H54 (cell line): ENCODE measurements at places on chromosomes 6 and 20.

- no peak for DNase-seq
Observed at GRCh38 chr6:43203718-43204095, 21.7 kb downstream of the CUL9 start.

- DNase-seq, result no peak
Observed at GRCh38 chr20:58188527-58188926, 39.9 kb downstream of the ANKRD60 start.

DNA sequence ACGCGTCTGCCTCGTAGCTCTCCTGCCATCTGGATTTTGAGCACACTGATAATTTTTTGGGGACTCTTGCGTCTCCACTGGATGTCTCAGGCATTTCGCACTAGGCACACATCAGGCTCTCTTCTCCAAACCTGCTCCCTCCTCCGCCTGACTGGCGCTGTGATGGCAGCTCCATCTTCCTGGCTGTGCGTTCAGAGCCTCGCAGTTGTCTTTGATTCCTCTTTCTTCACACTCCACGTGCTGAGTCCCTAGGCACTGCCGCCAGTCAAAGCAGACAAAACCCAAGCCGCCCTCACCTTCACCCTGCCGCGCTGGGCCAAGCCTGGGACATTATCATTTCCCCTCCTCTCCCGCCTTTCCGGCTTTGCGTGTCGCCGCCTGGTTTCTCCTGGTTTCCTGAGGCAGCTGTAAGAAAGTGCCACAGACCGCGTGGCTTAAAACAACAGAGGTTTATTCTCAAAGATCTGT, 778 bp downstream of the PSMG4 start:
- DNase-seq, result peak; percentile 61

DNA sequence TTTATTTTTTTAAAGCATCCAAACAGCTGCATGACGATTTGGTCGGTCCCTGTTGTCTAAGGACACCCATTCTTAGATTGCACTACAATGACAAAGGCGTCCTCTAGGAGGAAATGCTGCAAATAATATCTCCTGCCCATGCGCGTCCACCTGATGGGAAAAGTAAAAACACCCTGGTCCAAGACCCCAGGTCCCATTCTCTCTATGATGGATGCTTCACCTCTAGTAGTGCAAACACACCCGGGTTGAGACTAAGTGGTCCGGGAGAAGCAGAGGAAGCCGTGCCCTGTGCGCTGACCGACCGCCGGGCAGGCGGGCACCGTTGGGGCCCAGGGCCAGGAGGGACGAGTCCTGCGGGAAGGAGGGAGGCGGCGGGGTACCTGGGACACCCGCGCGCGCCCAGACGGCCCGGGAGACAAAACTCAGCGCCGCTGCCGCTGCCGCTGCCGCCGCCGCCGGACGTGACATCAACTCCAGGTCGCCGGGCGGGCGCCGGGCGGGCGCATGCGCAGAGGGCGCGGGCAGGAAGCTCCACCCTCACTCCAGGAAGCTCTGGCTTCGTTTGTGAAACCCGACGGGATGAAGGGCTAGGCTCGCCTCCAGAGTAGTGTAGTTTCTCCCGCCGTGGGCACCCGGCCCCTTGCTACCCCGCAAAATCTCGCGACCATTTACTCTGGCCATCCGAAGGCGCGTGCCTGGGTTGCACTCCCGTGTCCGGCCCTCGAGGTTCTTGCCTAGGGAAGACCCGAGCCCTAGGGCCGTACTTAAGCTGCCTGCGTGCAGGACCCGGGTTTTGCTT, at the start of gene TBC1D7:
Gene TBC1D7, minus strand, starts transcription at position 462 of the 799 bp plus-strand sequence. CDS start 1,639 bp downstream, outside the sequence.
- peak; percentile 92 for DNase-seq

DNA sequence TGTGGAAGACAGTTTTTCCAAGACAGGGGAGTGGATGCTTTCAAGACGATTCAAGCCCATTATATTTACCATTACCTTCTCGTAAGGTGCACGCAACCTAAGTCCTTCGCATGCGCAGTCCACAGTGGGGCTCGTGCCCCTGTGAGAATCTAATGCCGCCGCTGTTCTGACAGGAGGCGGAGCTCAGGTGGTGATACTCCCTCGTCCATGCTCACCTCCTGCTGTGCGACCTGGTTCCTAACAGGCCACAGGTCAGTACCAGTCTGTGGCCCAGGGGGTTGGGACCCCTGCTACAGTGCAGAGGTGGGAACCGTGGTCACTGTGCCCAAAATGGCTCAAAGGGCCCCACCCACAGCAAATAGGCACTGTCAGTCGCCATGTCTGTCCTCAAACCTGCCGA, 36.6 kb downstream of the SERPINB1 start:
- DNase-seq, result no peak

GRCh38 chr6:135129136-135129856, 51.8 kb upstream of the MYB start:
- no peak for DNase-seq

DNA sequence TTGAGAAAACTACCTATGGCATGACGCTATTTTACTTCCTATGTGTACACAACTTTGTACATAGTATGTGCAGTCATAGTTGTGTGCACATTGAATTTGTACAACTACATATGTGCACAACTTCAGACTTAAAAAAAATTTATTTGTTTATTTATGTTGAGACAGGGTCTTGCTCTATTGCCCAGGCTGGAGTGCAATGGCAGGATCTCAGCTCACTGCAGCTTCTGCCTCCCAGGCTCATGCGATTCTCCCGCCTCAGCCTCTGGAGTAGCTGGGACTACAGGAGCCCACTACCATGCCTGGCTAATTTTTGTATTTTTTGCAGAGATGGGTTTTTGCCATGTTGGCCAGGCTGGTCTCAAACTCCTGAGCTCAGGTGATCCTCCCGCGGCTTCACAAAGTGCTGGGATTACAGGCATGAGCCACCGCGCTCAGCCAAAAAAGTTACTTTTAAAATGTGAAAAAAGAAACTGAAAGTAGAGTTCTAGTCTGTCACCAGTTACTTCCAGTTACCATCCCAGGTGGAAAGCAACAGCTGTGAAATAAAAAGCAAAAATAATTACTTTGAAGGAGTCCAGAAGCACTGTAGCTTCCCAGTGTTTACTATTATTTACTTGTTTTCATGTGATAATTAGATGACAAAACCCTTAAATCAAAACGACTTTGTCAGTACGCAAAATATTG, 1.7 kb upstream of the ZKSCAN8 start:
- DNase-seq, result no peak

GRCh38 chr6:106470316-106470715, 109.8 kb downstream of the CRYBG1 start:
- no peak for DNase-seq

GRCh38 chr6:41111017-41111416, 38.2 kb downstream of the NFYA start:
- no peak for DNase-seq

DNA sequence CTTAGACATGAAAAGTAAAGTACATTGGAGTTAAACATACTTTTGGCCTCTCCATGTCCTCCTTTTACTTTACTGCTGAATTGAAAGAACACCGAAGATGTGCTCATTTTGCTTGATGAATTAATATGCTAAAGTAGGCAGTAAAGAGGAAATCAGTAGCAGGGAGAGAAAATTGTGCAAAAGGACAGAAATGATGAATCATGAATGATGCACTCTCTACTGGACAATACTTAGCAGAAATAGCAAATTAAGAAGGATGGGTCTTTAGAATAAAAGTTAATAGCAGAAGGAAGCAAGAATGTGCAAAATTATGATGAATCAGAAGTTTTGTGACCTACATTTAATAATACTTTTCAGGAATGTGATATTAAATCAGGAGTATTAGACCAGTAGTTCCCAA, 8.4 kb upstream of the SPINT3 start:
- DNase-seq, result no peak

DNA sequence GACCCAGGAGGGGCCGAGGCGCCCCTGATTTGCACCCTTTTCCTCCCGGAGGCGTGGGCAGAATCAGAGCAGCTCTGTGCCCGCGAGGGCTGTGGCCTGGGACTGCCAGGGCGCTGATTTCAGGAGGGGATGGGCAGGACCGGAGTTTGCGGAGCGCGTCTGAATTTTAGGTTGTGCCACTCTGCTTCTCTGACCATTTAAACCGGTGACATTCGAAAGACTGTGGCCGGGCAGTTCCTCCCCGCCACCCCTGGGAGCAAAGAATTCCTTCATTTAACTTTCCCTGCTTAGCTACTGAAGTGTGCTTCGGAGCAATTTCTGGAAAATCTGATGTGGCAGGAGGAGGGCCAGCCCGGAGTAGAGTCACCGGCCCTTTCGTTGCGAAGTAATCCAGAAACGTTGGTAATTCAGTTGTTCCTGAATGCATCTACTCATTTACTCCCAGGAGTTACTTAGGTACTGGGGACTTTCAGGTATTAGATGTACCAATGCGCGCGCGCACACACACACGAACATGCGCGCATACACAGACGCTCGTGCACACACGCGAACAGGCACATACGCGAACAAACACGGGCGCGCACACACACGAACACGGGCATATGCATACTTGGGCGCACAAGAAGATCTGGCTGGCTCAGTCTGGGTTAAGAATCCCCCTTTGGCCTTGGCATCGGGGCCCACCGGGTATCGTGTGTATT, 568 bp downstream of the CCDC170 start:
- DNase-seq, result no peak

DNA sequence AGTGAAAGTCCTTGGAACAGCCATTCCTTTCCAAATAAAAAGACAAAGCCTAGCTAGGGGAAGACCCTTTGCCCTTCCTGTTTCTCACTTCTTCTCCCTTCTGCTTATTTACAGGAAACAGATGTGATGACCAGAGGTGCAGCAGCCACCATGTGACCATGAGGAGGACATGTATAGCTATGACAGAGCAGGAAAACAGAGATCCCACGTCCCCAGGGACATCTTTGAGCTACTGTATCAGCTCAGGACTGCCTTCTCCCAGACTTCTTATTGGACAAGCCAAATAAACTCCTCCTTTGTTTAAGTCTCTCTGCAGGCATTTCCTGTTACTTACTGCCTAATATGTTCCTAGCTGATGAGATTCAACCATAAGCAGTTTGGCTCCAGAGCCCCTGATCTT, 133.1 kb upstream of the MLN start:
- no peak for DNase-seq

- no peak for DNase-seq
Observed at GRCh38 chr20:58657262-58657661, 6.2 kb downstream of the STX16 start.
